ENCODE measurements at places on chromosomes 6 and 20.

DNA sequence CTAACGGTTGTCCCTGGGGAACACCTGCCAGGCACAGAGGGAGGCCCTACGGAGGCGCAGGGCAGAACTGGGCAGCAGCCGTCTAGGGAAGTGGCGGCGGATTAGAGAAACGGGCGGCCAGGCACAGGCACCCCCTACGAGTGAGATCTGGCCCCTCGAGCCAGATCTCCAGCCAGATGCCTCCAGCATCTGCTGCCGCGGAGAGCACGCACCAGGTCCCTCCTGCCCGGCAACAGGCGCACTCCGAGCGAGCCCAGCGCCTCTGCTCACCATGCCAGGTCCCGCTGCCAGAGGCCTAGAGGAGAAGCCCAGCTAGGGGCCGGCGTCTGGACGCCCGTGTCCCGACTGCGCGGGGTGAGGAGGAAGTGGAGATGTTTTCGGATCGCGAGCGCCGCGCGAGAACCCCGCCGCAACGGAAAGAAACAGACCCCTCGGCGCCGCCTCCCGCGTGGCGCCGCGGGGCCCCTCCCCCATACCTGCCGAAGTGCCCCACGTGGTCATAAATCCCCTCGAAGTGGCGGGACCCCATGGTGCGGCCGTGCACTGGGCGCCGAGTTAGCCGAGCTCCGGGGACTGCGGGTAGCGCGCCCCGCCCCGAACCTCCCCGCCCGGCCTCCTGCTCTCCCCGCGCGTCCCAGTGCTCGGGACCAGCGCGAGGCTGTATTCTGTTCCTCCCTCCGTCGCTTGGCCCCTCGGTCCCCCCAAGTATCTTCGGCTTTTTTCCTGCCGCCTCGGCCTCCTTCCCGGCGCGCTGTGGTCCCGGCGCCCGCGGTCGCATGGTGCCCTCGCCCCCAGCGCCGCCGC, at the start of gene SLC22A16:
SLC22A16 (minus strand) TSS at position 568 of the 804 bp plus-strand sequence; CDS start at position 529, 39 bp downstream.
- DNase-seq: no peak

DNA sequence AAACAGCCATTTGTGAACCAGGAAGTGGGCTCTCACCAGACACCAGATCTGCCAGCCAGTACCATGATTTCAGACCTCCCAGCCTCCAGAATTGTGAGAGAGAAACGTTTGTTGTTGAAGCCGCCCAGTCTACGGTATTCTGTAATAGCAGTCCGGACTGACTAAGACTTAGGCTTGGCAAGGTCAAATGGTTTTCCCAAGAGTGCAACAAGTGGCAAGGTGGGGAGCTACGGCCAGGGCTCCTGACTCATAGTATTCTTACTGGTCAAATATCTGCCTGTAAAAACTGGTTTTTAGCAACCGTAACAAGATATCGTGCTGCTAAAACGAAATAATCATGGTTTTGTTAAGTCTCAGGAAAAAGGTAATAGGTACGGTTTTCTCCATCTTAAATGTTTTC, 37.8 kb downstream of the MCUR1 start:
- no peak for DNase-seq

DNA sequence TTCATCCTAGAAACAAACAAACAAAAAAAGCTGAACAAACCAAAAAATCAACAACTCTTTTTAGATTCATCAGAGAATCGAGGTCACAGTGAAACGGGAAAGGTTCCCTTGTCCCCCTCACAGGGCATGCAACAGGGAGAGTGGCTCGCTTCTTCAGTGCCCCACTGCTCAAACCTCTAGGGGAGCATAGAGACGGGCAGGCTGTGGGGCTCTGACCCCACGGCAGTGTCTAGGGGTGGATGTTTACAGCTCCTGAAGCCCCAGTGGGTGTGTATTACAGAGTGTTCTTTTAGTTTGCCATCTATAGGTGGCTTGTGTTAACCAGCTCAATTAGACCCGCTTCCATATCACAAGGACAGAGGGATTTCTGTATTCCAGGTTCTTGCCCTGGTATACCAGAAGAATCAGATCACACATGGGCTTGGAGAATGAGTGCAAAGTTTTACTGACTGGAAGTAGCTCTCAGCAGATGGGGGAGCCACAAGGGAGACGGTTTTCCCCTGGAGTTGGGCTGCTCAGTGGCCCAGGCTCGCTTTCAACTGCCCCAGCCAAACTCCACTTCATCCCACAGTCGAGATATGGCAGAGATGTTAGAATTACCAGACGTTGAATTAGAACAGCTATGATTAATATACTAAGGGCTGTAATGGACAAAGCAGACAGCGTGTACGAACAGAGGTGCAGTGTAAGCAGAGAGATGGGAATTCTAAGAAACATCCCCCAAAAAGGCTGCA, 192.6 kb upstream of the CST7 start:
- DNase-seq: no peak

- DNase-seq: no peak
Observed at GRCh38 chr20:22070610-22071058, 365.2 kb downstream of the PAX1 start.

DNA sequence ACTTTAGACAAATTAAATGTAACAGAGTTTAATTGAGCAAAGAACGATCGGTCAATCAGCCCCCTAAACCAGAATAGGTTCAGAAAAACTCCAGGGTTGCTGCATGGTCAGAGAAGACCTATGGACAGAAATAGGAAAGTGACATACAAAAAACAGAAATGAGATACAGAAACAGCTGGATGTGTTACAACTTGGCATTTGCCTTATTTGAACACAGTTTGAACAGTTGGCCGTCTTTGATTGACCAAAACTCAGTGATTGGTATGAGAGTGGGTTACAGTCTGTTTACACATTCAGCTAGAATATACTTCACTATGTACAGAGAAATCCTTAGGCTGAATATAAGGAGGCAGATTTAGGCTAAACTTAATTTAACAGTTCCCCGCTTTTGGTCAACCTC, 19.9 kb downstream of the SRSF6 start:
- DNase-seq: no peak

GRCh38 chr20:38804682-38805501, 605 bp upstream of the PPP1R16B start:
- no peak for DNase-seq

DNA sequence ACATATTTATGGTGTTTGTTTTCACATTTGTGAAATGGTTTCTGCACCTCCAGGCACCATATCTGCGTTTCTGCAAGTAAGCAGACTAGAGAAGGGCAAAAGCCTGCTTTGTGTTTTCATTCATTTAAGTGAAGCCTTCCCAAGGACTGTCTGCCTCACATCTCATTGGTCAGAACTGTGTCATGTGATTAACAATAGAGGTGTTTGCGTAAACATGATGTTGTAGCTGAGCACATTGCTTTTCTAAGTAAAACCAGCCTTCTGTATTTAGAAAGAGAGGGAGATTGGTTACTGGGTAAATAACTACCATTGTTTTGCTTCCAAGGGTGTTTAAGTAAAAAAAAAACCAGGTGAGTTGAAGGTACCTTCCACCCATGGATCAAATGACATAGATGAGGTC, 39.7 kb downstream of the SH3BGRL2 start:
- no peak for DNase-seq

GRCh38 chr6:21971541-21971940, 325.3 kb downstream of the PRL start:
- DNase-seq: no peak

DNA sequence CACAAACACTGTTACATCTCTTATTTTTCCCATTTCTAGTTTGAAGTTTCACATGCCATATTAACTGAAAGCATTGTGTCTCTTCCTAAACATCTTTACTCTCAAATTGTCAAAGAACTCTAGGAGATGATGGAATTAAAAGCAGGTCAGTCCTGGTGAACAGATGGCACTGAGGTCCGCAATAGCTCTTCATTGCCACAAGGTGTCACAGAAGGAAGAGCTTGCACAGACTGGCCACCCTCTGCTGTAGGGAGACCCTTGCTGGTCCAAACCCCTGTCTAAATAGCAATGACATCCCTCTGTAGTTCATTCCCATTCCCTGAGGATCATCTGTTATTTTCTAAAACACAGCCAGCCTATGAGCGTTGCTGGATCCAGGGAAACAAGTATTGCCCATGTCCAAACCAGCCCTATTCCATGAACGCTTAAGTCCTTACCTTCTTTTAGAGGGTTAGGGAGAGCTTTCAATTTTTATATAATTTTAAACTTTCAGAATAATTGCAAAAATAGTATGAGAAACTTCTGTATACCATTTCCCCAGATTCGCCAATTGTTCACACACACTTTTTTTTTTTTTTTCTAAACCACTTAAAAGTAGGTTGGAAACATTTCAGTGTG, 10.1 kb upstream of the HDAC2 start:
- DNase-seq: no peak

- no peak for DNase-seq
Observed at GRCh38 chr6:81818901-81819361, 66.5 kb upstream of the TENT5A start.

GRCh38 chr6:151682922-151683321, 124.6 kb upstream of the ESR1 start:
- no peak for DNase-seq

DNA sequence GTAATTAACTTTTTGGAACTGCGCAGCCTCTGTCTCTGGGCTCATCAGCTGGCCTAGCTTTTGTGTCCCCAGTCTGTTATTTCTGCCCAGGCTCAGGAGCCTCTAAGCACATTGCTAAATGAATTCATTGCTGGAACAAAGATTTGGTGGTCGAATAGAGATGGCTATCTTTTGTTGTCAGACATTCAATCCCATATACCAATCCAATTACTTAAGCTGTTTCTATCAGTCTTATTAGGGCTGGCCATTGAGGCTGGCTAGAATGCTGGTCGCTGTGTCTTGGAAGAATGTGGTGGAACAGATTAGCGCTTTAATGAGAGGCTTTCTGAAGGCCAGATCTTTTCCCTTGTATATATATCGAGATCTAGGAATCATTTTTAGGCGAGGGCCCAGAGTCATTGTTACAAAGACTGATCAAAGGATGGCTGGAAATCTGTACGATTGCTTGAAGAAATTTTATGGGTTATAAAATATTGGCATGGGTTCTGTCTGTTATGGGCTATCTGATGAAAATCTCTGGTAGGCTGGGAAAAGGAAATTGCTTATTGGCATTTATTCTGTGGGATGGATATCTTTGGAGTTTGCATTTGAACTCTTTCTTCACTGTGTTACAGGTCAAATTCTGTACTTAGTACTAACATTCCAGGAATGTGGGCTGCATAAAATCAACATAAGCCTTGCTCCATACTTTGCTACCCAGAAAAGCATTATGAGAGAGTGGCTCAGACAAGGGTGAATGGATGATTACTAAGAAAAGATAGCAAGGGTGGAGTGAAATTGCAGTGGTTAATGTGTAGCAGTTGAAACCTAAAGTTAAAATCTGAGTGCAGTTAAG, 34.8 kb upstream of the JAG1 start:
- DNase-seq: no peak

- no peak for DNase-seq
Observed at GRCh38 chr20:3013771-3014170, 29.7 kb upstream of the GNRH2 start.

DNA sequence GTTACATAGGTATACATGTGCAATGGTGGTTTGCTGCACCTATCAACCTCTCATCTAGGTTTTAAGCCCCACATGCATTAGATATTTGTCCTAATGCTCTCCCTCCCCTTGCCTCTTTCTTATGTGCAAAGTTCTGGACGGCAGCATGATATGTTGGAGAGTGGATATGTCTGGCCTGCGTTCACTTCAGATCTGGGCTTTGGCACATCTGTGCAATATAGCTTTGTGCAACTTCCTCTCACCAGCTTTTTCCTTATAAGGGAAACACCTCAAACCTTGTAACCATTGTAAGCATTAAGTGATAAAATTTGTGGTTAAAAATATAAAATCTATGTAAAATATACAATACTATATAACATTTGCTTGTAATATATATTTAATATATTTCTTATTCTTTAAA, 288.0 kb downstream of the PHACTR1 start:
- no peak for DNase-seq

DNA sequence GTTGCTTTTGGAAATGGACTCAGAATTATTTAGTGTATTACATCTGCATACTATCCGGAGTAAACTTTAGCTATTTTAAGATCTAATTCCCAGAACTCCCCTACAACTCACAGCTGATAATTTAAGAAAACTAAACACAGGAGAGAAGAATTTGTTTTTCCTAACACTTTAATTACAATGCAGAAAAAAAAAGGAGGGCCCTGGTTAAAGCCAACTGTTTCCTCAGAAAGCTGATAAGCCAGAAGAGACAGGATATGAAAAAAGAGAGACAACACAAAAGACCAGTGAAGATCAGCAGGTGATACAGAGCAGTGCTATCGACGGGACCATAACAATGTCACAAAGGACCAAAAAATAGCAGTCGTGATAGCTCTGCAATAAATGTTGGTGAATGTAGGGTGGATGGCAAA, 5.8 kb downstream of the IFNGR1 start:
- DNase-seq: no peak

GRCh38 chr6:109393886-109394281, 11.6 kb upstream of the CD164 start:
- DNase-seq: no peak

DNA sequence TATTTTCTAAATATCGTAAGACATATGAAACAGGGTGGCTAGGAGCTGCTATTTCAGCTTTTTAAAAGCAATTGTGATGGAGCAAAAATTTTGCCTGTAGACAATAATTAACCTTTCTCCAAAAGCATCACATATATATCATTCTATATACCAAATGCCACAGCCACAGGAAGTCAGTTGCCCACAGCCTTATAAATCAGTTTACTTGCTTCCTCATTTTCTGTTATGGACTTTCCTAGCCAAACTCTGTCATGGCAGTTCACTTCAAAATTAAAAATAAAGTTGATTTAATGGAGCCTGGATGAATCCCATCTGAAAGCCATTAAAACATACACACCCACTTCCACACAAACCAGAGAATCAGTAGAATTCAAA, 93.4 kb upstream of the NHSL1 start:
- DNase-seq: no peak

GRCh38 chr6:156260815-156261214, 516.4 kb upstream of the ARID1B start:
- DNase-seq: no peak

DNA sequence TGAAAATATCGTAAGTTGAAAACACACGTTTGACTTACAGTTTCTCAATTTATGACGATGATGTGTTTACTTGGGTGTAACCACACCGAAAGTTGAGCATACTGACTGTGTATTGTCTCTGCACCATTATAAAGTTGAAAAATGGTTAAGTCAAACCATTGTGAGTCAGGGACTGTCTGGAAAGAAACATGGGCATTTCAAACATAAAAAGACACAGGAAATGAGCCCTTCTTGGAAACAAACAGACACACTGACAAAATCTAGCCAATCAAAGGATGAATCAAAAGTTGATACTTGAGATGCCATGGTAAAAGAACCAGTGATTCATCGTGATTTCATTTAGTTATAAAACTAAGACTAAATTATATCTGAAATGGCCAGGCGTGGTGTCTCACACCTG, 5.3 kb downstream of the POPDC3 start:
- DNase-seq: no peak

GRCh38 chr20:24745617-24746350, 203.3 kb upstream of the CST7 start:
- no peak for DNase-seq

GRCh38 chr6:86978251-86978650, 40.9 kb downstream of the HTR1E start:
- DNase-seq: no peak
